Activated gamma-delta T cell (primary cell): ENCODE measurements at places on chromosomes 7 and 10.

- no peak for DNase-seq
These were observed 126.6 kb upstream of the PARD3 start for GRCh38 chr10:34941471-34942357.

DNA sequence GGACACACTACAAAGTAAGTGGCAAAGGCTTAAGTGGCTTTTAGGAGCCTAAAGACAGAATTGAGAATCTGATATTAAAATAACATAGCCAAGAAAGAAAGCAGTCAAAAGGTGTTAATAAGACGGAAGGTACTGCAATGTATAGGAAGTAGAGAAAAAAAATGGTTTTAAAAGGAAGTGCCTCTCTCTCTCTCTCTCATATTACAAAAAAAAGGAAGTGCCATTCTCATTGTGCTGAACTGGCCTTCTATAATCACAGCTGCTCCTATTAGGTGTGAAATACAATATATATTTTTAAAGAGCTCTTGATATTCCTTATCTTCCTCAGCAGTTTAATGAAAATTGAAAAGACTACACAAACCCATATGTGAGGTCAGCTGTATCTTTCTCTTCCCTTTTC lies 199.4 kb upstream of the NPVF start:
- DNase-seq = no peak

DNA sequence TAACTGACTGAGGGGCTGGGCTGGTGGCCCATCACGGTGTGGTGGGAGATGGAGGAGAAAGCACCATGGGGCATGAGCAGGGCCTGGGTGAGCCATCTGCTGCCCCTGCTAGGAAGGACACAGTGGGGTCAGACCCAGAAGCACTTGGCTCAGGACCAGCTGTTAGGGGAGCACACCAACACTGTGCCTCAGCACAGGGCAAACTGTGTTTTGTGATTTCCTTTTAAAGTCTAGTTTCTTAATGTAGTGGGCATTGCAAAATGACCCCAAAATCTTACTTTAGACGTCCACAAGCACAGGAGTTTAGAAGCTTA lies 41.2 kb downstream of the NCAPG2 start:
- no peak for DNase-seq

GRCh38 chr10:660970-661596 lies 28.4 kb downstream of the DIP2C start:
- no peak for DNase-seq

- no peak for DNase-seq
These were observed 1.4 kb downstream of the PLPP4 start for GRCh38 chr10:120458432-120458831.

DNA sequence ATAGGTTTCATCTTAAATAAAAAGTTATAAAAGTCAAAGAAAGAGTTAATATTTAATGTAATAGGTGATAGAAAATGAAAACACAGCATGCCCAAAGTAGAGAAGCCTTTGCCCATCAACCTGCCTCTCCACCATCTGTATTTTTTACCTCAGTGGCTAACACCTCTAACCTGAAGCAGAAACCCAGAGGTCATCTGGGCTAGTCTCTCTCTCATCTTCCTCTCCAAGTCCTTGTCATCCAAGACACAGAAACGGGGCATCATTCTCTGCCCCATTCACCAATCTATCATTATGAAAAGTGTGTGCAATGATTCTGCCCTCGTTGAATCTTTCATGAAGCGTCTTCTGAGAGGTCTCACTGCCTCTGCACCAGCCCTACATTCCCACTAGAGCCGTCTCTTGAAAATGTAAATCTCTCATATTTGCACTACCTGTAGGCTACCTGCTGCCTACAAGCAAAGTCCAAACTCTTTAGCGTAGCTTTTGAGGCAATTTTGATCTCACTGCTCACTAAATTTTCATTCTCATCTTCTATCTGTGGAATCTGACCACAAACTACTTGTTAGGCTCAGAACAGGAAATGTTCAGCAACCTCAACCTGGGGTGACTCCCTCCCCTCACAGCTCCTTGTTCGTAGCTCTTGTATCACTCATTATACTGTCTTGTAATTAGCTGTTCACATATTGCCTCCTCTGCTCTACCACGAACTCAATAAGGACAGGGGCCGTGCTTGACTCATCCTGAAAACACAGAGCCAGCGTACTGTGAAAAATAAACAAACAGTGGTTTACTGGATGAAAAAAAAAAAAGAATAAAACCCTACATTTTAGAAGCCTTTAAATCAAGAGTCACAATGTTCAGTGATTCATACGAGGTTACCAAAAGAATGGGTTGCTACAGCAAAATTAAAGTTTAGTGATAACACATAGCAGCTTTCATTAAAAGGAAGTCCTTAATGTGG lies 83.1 kb downstream of the CTNNA3 start:
- no peak for DNase-seq

DNA sequence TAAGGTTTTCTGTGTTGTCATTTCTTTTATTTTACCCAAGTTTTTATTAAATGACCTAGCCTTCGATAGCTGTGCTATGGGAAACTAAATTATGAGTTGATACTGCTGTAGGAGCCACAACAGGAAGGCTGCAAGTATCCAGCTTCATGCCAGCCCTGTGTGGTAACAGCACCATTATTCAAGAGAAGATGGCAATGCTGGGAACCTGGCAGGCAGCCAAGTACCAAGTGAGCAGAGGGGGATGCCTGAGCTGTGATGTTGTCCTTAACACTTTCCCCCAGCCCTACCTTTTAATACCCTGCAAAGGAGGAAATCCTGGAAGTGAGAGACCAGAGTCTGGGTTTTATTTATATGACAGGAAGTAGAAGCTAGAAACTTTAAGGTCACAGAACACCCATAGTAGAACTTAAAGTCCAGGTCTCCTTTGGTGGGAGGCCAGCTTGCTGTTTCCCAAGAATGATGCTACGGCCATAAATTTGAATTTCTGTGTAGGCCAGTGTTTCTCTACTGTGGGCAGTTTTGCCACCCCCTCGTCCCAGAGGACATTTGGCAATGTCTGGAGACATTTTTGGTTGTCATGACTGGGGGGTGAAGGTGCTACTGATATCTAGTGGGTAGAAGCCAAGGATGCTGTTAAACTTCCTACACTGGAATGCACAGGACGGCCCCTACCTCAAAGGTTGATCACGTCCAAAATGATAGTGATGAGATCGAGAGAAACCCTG lies 9.2 kb upstream of the ATXN7L1 start:
- no peak for DNase-seq

DNA sequence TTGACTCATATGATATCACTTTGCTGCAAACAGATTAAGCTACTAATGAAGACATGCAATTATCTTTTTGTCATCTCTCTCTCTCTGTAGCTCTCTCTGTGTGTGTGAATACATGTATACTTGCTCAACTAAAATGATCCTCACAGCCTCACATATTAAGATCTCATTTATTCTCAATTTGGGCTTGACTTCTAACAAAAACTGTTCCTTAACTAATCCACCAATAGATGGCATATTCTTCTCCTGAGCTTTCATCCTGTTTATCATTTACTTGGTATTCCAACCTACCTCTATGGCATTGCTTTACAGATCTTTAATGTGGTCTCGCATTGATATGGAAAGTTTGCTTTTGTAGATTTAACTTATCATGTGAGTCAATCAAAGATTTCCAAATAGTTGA lies 540.4 kb downstream of the CNTNAP2 start:
- DNase-seq = no peak

GRCh38 chr7:129947049-129947448 lies 5.7 kb downstream of the UBE2H start:
- DNase-seq = no peak

DNA sequence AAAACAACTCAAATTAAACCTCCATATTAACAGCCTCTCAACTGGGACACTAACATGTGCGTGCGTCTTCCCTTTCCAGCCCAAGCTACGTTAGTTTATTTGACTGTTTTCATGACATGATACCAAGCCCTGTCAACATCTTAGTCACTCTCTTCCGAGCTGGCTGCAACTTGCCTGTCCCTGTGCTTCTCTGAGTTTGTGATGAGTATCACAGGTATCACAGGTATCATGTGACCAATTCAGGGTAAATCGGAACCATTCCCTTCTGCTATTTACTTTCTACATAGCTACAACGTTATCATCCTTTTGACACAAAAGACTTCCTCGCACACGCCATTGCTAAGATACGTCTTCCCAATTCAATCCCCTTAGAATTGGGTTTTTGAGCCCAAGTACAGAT lies 70.2 kb downstream of the CAV1 start:
- DNase-seq = no peak

GRCh38 chr7:24924375-24924774 lies 55.6 kb downstream of the OSBPL3 start:
- DNase-seq = no peak

GRCh38 chr7:112084520-112084971 lies 121.7 kb downstream of the DOCK4 start:
- no peak for DNase-seq

- DNase-seq = no peak
These were observed 28.8 kb downstream of the RNF216 start for GRCh38 chr7:5752663-5753062.
